ENCODE measurements at places on chromosomes 12 and 14.

DNA sequence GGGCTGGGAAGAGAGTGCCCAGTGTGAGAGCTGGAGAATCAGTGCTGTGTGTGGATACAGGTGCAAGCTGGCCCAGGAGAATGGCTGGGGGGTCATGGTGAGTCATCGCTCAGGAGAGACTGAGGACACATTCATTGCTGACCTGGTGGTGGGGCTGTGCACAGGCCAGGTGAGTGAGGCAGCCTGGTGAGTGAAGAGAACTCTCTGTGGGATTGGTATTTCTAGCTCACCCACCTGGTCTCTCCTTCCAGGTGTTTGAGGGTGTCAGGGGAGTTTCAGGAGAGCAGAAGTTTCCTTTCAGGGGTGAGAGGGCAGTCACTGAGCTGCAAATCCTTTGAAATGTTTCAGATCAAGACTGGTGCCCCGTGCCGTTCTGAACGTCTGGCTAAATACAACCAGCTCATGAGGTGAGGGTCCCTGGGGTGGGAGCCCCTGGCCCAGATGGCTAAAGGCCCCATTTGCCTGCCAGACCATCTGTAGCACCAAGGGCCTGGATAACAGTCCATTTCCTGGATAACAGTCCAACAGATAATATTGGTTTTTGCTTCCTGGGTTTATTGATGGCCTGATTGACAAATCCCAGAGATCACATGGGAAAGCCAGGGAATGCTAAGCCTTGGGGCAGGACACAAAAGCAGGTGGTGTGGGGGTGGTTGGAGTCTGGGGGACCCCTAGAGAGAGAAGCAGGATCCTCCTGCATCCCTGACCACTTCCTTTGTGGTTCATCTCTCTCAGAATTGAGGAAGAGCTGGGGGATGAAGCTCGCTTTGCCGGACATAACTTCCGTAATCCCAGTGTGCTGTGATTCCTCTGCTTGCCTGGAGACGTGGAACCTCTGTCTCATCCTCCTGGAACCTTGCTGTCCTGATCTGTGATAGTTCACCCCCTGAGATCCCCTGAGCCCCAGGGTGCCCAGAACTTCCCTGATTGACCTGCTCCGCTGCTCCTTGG lies 5.5 kb upstream of the ATN1 start:
- no peak for DNase-seq

- peak; percentile 70 for DNase-seq
Observed at GRCh38 chr14:72615451-72616121, 278.3 kb downstream of the DPF3 start.

GRCh38 chr12:93918262-93918661 lies 230.1 kb upstream of the PLXNC1 start:
- no peak for DNase-seq

GRCh38 chr14:75577729-75578101 lies 705 bp upstream of the FLVCR2 start:
- peak; percentile 90 for DNase-seq

DNA sequence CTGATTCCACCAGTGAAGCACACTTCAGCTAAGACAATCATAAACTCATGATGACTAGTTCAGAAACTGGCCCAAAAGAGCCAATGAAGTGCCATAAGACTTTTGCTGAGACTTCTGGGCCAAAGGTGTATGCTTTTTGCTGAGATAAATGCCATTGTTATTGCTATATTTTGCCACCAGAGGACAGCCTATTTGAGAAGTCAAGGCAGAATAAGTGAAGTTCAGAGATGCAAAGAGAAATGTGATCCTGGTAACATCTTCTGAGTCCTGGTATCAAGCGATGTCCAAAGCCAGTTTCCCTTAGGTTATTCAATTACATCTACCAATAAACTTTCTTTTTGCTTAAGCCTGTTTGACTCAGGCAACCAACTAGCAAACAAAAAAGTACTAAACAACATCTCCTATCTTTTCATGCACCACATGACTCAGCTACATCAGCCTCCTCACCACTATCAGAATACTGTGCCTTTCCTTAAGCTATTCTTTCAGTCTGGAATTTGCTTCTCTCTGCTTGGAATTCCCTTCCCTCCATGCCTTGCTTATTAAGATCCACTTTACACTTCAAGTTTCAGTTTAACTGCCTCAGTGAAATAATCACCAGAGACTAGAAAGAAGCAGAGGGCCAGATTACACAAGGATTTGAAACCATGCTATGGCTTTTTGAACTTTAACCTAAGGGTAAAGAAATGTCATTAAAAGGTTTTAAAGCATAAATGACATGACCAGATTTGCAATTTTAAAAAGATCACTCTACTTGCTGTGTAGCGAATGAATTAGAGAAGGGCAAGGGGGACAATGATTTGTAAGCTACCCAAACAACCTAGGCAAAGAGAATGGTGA lies 14.0 kb downstream of the CRY1 start:
- DNase-seq: no peak

DNA sequence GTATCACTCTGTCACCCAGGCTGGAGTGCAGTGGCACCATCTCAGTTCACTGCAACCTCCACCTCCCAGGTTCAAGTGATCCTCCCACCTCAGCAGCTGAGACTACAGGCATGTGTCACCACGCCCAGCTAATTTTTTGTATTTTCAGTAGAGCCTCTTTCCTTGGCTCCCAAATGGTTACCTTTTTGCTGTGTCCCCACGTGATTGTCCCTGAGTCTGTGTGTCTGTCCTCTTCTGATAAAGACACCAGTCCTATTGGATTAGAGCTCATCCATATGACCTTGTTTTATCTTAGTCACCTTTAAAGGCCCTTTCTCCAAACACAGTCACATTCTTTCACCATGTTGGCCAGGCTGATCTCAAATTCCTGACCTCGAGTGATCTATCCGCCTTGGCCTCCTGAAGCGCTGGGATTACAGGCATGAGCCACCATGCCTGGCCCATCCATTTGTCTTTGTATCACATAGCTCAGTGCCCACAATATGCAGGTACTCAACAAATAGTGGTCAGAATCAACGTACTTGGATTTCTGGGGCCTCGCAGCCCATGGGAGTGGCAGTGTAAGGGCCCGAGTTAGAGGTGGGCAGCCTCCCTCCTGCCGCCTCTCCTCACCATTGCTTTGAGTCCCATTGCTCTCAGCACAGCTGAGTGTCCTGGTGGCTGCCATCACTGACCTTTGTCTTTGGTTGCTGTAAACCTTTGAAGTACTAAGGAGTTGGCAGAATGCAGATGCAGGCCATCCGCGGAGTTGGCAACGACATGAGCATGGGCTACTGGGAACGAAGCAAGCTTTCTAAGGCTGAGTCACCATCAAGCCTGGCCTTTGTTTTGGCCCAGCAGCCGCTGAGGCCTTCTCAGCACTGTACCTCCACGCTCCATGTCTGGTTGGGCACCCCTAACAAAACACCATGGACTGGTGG lies 9.3 kb downstream of the TPCN1 start:
- peak; percentile 51 for DNase-seq

- peak; percentile 35 for DNase-seq
Observed at GRCh38 chr12:103012884-103013283, 55.4 kb downstream of the ASCL1 start.

DNA sequence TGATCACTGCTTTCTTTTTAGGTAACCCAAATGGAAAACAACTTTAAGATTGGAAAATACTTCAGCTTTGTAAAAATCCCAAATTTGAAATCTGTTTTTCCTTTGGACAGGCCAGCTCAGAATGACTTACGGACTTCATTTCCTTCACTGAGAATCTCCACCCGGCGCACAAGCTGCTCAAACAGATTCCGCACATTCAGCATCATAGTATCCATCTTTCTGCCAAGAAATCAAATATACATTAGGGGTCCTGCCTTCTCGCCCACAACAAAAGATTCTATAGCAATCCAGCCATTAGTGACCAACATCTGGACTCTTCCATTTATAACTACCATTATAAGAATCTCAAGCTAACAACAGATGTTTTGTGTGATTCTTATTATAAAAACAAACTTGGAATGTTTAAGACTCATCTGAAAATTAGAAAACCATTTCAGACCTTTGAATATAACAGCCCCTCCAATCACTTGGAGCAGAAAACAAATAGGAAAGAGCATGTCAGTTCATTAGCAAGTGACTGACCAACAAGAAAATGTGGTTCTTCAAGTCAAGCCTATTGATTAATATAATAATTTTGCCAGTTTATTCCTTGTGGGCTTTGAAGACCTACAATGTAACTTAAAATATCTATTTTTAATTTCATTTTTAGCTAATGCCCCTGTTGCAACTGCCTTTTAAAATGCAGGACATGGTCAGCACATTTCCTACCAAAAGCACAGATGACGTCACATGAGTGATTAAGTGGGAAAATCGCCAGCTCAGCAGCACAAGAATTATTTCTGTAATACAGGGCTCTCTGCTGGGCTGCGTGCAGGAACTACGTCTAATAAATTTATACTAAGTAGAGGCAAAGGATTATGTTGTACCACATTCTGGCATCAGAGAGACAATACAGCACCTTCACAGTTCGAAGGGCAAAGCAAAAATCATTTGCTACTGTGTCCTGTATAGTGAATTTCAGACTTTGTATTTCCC lies 8.5 kb downstream of the RACGAP1 start:
- DNase-seq: peak; percentile 64

DNA sequence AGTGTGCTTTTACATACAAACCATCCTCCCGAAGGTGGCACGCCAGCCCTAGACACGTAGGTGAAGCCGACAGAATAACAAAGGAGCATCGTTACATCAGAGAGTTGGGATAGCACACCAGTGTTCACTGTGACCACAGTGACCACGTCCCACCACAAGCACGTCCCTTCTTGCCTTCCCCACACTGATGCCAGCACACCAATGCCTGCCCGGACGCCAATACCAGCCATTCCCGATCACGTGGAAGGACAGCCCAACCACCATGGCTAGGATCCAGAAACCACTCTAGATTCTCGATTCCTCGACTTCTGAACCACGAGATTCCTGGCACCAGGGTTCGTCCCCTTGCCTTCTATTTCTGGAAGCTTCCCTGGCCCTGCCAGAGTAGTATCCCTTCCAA lies 48.0 kb upstream of the GPR68 start:
- no peak for DNase-seq

GRCh38 chr12:109861689-109862314 lies 18.5 kb downstream of the GLTP start:
- DNase-seq: no peak

DNA sequence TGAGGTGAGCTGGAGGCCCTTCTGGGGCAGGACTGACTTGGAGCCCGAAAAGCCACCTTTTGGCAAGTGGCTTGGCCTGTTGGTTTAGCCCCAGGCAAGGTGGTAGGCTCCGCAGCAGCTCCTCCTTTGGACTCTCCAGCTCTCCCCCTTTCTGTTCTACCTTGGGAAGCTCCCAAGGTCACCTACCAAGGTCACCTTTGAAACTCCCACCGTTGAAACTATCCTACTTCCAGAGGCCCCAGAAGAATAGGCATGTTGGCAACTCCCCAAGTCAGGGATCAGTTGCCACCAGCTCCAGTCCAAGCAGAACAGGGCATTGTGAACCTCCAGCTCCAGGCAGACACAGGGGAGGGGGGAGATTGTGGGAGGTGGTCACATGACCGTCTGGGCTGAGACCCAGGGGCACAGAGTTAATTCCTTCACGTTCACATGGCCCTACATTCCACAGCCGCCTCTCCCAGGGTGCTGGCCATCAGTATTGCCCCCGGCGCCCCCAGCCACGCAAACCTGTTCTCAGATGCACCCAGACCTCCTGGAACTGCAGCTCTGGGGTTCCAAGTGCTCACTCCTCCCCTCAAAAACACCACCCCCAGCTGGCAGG lies 14.4 kb downstream of the IRF2BPL start:
- DNase-seq: peak; percentile 86

Data from right cardiac atrium (tissue), 5 donors.